Activated CD4-positive, alpha-beta memory T cell treated with anti-CD3 and anti-CD28 coated beads, Interleukin-2, amount 10 ng/mL, durations not matched to agents 7 days and 5 days (primary cell): ENCODE measurements at places on chromosomes 7 and 10. TPM values are rescaled to one million over a fixed set of nuclear protein-coding genes. Genes with fewer than 3 reads are reported as not detected.

- no peaks in the 10 kb centered on the region for H3K4me1 ChIP-seq
- H3K36me3 ChIP-seq = no peaks in the 10 kb centered on the region
- no peaks in the 10 kb centered on the region for H3K27me3 ChIP-seq
Observed at GRCh38 chr10:605632-606325, 83.7 kb downstream of the DIP2C start.

DNA sequence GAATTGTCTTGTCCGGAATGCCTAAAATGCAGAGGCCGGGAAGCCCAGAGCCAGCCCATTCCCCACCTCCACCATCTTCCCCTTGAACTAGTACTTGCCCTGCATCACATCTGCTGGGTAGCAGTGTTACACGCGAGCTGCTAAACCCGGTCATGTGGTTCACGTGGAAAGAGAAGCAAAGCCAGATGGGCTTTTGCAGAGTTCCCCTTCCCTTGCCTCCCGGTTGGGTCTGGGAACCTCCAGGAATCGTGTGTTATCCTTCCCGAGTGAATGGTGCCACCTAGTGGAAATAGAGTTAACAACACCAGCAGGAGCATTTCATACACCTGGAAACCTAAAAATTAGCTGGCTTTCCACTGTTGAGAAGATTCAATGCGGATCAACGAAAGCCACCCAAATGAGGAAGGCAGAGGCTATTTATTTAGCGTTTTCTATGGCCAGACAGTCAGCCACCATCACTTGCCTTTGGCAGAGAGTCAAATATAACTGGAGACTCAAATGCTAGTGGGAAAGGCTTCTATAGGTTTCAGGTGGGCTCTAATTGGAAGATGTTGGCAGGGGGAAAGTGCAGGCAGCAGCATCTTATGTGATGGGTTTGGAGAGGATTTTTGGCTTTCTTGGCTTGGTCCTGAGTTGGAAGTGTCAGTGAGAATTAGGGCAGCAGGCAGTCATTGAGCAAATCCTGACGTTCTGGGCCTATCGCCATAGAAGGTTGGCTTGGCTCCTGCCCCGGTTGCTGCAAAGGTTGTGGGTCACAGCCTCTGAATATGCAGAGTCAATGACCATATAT lies 12.9 kb upstream of the DENND2A start:
- no peak overlapping the region for H3K4me3 ChIP-seq
- H3K27ac ChIP-seq = no peak overlapping the region
- no peaks in the 10 kb centered on the region for H3K36me3 ChIP-seq
- H3K4me1 ChIP-seq = peaks cover 14% of the 10 kb centered on the region
- peaks cover 18% of the 10 kb centered on the region for H3K27me3 ChIP-seq

- H3K36me3 ChIP-seq = peaks cover 38% of the 10 kb centered on the region
- no peak overlapping the region for H3K27ac ChIP-seq
- no peak overlapping the region for H3K4me3 ChIP-seq
- no peaks in the 10 kb centered on the region for H3K27me3 ChIP-seq
- DNase-seq = no peak
Observed at GRCh38 chr7:129664029-129665012, 52.8 kb downstream of the NRF1 start.

GRCh38 chr10:95540514-95541052 lies 20.6 kb downstream of the SORBS1 start:
- no peak overlapping the region for H3K4me3 ChIP-seq
- no peak for DNase-seq
- H3K36me3 ChIP-seq = no peaks in the 10 kb centered on the region
- no peaks in the 10 kb centered on the region for H3K27me3 ChIP-seq
- no peak overlapping the region for H3K27ac ChIP-seq

GRCh38 chr10:31596765-31597164 lies 277.7 kb downstream of the ZEB1 start:
- no peak overlapping the region for H3K27ac ChIP-seq
- peaks cover 5% of the 10 kb centered on the region for H3K36me3 ChIP-seq
- peaks cover 29% of the 10 kb centered on the region for H3K27me3 ChIP-seq
- no peak for DNase-seq

DNA sequence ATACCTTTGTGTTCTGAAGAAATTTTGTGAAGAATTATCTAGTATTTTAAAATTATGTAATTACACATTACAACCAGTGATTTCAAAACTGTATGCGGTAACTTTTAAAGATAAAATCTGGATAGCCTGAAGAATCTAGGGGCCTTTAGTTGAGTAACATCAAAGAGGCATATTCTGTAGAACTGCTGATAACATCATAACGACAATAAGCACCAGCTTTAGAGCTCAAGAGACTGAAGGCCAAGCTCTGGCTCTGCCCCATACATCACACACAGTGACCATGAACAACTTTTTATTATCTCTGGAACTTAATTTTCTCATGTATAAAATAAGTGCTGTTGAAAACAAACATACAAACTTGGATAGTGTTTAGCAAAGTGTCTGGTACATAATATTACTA lies 121.1 kb upstream of the RHOBTB1 start:
- no peaks in the 10 kb centered on the region for H3K4me1 ChIP-seq
- no peak for DNase-seq
- peaks cover 8% of the 10 kb centered on the region for H3K27me3 ChIP-seq
- no peaks in the 10 kb centered on the region for H3K36me3 ChIP-seq
- H3K4me3 ChIP-seq = no peak overlapping the region

- no peak for DNase-seq
- no peak overlapping the region for H3K27ac ChIP-seq
- peaks cover 5% of the 10 kb centered on the region for H3K27me3 ChIP-seq
- no peaks in the 10 kb centered on the region for H3K4me1 ChIP-seq
- no peak overlapping the region for H3K4me3 ChIP-seq
Observed at GRCh38 chr10:121983852-121984251, 5.1 kb upstream of the TACC2 start.

GRCh38 chr10:89591796-89592271 lies 53.2 kb downstream of the PANK1 start:
- H3K27ac ChIP-seq = no peak overlapping the region
- H3K27me3 ChIP-seq = no peaks in the 10 kb centered on the region
- H3K4me3 ChIP-seq = no peak overlapping the region
- peaks cover 21% of the 10 kb centered on the region for H3K36me3 ChIP-seq

DNA sequence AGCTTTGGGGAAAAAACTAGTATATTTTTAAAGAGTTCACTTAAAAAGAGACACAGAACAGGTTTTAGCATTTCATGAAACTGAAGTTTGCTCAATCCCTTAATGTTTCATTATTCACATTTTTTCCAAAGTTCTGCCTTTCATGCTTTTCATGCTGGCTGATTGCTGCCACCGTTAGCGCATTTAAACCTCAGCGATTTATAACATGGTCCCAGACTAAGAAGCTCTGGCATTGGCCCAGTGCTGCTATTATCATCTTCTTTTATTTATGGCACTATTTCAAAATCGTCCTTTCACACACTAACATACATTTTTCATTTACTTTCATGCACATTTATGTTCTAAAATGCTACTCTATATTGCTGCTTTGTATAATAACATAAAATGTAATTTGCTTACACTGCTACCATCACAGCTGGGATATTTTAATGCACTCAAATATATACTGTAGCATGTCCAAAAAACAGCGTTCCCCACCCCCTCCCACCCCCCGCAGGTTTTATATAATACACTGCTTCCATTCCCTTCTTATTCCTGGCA lies 141.9 kb downstream of the MPP7 start:
- DNase-seq = no peak
- no peaks in the 10 kb centered on the region for H3K4me1 ChIP-seq
- H3K27ac ChIP-seq = no peak overlapping the region
- no peaks in the 10 kb centered on the region for H3K36me3 ChIP-seq

DNA sequence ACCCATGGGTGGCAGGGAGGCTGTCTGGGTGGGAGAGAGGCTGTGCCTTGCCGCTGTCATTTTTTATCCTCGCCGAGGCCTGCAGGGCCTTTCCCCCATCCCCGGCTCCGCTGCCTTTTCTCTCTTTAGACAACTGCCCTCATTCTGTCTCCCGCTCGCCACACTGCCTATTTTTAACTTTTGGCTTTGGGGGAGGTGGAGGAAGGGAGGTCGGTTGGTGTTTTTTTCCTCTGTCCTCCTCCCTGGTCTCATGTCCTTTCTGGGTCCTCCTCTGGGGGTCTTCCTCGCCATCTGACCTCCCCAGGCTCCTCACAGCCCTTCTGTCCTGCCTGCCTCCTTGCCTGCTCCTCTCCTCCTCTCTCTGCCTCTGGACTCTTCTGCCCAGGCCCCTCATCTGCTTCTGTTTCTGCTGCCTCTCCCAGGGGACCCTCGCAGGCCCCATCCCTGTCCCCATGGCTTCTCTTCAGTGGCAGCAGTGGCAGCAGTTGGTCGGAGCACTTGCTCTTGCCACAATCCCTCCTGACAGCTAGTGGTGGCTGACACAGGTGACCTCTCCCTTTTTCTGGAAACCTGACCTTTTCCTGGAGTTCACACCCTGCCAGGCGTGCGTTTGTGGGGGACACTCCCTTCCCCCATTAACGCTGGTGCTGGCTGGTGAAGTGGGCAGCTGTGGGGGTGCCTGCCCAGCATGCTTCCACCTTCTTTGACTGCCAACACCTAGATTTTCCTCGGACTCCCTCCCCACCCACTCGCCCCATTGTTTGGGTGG lies 19.5 kb upstream of the PCBD1 start:
- no peaks in the 10 kb centered on the region for H3K27me3 ChIP-seq
- H3K27ac ChIP-seq = no peak overlapping the region

GRCh38 chr7:41579961-41580935 lies 122.6 kb downstream of the INHBA start:
- no peak overlapping the region for H3K27ac ChIP-seq
- H3K4me1 ChIP-seq = no peaks in the 10 kb centered on the region
- H3K4me3 ChIP-seq = no peak overlapping the region
- no peaks in the 10 kb centered on the region for H3K27me3 ChIP-seq
- no peak for DNase-seq
- no peaks in the 10 kb centered on the region for H3K36me3 ChIP-seq

DNA sequence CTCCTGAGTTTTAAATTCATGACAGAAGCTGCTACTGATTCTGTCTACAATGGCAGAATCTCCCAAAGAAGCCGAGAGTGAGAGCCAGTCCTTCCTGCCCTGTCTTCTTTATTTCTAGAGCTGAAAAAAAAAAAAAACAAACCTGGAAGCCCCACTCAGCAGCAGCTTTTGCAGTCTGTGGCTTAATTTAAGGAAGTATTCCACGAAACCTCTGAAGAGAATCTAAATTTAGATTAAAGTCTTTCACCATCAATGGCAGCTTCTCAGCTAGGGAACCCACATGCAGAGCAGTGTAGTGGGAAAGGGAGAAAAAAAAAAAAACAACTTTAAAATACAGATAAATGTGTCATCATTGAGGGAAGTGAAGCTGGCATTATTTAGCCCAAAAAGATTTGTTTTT lies 23.4 kb downstream of the SMURF1 start:
- H3K4me1 ChIP-seq = peaks cover 11% of the 10 kb centered on the region
- H3K27ac ChIP-seq = no peak overlapping the region
- DNase-seq = no peak
- H3K27me3 ChIP-seq = no peaks in the 10 kb centered on the region
- H3K4me3 ChIP-seq = no peak overlapping the region
- peaks cover 27% of the 10 kb centered on the region for H3K36me3 ChIP-seq

DNA sequence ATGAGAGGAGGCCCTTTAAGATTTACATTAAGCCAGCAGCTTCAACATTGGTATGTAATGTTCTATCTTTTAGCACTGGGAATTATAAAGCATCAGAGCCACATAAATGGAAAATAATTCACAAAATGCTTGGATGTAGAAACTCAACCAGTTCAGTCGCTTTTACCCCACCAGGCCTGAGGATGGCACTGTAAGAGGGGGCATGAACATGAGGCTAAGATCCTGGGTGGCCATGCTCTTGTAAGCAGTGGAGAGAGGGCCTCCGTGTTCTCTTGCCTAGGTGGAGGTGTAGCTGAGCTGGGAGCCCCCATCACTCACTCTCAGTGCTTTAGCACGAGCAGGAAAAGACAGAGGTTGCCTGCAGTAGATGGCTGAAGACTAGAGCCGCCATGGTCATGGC lies 238.8 kb downstream of the FANK1 start:
- no peak for DNase-seq
- no peak overlapping the region for H3K27ac ChIP-seq
- H3K4me3 ChIP-seq = no peak overlapping the region
- H3K4me1 ChIP-seq = no peaks in the 10 kb centered on the region
- H3K36me3 ChIP-seq = no peaks in the 10 kb centered on the region

GRCh38 chr7:41695661-41696322 lies 7.1 kb downstream of the INHBA start:
- no peaks in the 10 kb centered on the region for H3K36me3 ChIP-seq
- peaks cover 25% of the 10 kb centered on the region for H3K27me3 ChIP-seq
- no peak overlapping the region for H3K4me3 ChIP-seq

DNA sequence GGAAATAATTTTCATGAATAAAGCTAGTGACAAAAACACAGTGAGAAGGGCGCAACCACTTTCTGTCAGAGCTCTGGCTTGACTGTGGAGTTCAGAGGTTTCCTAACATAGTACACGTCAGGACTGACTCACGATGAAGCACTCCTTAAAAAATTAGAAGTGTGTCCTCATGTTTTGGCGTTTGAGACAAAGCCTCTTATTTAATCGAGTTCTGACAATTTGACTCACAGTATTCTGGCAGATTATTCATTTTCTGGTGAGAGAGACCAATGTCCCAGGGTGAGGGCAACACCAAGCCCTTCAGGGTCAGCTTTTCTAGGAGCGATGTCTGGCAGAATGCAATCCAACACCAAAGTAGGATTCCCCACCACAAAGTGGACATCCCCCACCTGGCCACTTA lies 108.7 kb downstream of the DIP2C start:
- DNase-seq = no peak
- no peak overlapping the region for H3K4me3 ChIP-seq
- no peaks in the 10 kb centered on the region for H3K36me3 ChIP-seq
- H3K4me1 ChIP-seq = no peaks in the 10 kb centered on the region
- H3K27me3 ChIP-seq = peaks cover 2% of the 10 kb centered on the region

- H3K36me3 ChIP-seq = no peaks in the 10 kb centered on the region
- H3K27me3 ChIP-seq = peaks cover 8% of the 10 kb centered on the region
- H3K4me3 ChIP-seq = no peak overlapping the region
- H3K4me1 ChIP-seq = no peaks in the 10 kb centered on the region
- H3K27ac ChIP-seq = no peak overlapping the region
Observed at GRCh38 chr7:135352285-135352684, 118.6 kb downstream of the STRA8 start.

DNA sequence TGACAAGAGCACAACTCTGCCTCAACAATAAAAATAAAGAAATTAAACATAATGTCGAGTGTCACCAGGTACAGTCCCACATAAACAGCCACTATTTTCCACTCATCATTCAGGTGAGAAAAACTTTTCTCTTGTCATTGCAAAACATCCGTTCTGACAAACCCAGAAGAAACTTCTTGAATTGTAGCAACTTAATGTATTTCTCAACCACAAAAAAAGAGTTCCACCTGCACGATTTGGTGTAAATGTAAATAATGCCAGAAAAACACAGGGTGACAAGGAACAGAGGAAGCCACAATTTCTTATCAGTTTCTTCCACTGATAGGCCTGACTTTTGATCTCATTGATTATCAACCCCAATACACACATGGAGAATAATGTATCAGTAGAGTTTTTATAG lies 26.8 kb upstream of the INSIG1 start:
- peaks cover 19% of the 10 kb centered on the region for H3K27me3 ChIP-seq
- no peak overlapping the region for H3K4me3 ChIP-seq
- H3K4me1 ChIP-seq = peaks cover 15% of the 10 kb centered on the region
- H3K27ac ChIP-seq = peak overlapping the region; percentile 14
- no peaks in the 10 kb centered on the region for H3K36me3 ChIP-seq
- no peak for DNase-seq

FGF8 gene
- total RNA-seq = not detected

TMEM178B gene
- 1.7 TPM for total RNA-seq

OSBPL3 gene
- 99.9 TPM for total RNA-seq

ABCB4 gene
- not detected for total RNA-seq

CRTAC1 gene
- total RNA-seq = not detected

HTRA1 gene
- total RNA-seq = not detected

SUN1 gene
- total RNA-seq = 65.7 TPM

GIMAP1 gene
- total RNA-seq = 21.0 TPM

CCDC172 gene
- total RNA-seq = not detected

SAMD9 gene
- 94.9 TPM for total RNA-seq

NPFFR1 gene
- not detected for total RNA-seq
